Peyer's patch (tissue), 4 donors: ENCODE measurements at places on chromosomes 2 and 18. TPM values are rescaled to one million over a fixed set of nuclear protein-coding genes. Genes with fewer than 3 reads are reported as not detected.

Gene CPLX4
- total RNA-seq = not detected

Gene MYO3B
- total RNA-seq = not detected

Gene TAF4B
- total RNA-seq = 1.9 TPM

Gene REG3A
- 4,130 TPM for total RNA-seq

Gene LAMA1
- total RNA-seq = not detected

Gene SRD5A2
- not detected for total RNA-seq

Gene CFAP210
- total RNA-seq = not detected

Gene OTX1
- not detected for total RNA-seq

Gene SRBD1
- total RNA-seq = 22.9 TPM

- DNase-seq = no peak
These were observed 1.6 kb upstream of the KLF11 start for GRCh38 chr2:10041711-10042110.

DNA sequence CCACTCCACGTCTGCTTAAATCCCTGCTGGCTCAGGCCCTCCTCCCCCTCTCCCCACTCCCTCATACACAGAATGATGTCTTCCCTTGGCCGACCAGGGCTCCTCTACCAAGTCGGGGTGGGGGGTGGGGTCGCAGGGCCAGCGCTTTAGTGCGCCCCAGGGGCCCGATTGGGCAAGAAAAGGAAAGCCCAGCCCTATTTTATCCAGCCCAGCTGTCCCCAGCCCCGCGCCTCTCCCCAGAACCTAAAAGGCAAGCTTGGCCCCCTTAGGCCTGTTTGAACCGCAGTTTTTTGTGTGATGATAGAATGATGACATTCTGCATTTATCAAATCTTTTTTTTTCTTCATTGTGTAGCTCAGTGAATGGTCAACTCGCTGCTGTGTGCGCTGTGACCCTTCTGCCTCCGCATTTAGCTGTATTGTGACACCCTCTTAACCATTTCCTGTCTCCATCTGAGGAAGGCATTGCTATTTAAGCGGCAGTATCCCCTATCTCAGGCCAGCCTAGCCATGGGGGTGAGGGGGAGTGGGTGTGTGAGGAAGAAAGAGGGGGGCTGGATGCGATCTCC is 231.4 kb downstream of the HAUS1 start:
- DNase-seq = peak; percentile 19

- no peak for DNase-seq
These were observed 221.7 kb downstream of the CD226 start for GRCh38 chr18:69725855-69726508.

DNA sequence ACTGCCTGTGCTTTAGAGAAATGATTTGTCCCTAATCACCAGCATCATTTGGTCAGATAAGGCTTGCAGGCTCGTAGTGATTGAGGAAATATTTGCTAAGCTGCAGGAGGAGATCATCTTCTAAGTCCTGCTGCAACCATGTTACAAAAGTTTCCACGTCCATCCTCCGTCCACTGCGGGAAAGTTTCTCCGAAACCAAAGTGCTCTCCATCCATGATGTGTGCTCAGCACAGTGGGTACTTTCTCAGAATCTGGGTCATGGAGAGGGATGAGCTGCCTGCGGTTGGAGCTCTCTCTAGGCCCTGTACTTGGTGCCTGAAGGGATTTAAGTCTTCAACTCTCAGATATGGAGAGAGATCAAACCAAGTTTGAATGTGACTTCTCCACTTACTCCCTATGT is 39.3 kb downstream of the IL1RL2 start:
- no peak for DNase-seq

GRCh38 chr2:126912201-126912600 is 13.5 kb downstream of the TEX51 start:
- DNase-seq = no peak

- DNase-seq = no peak
These were observed 156.9 kb downstream of the SETBP1 start for GRCh38 chr18:44837482-44838180.

- DNase-seq = no peak
These were observed 23.6 kb upstream of the LTBP1 start for GRCh38 chr2:32923109-32923508.

- DNase-seq = no peak
These were observed 369.7 kb downstream of the RAD51AP2 start for GRCh38 chr2:17148407-17149145.

DNA sequence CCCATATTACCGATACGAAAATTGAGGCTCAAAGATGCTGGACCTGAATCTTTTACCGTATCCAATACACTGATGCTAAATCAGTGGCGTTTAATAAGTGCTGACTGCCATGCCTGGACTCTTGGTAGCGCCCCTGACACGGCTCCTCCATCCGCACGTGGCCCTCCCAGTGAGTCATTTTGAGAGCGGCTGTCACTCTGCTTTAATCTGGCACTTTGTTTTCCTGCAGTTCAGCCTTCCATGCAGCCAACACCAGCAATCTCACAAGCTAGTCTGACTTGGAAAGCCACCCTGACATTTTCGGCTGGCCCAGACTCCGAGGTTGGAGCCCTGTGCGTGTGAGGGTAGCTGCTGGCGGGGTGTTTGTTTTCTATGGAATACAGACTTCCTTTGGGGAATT is 155.1 kb upstream of the LMAN1 start:
- peak; percentile 55 for DNase-seq

DNA sequence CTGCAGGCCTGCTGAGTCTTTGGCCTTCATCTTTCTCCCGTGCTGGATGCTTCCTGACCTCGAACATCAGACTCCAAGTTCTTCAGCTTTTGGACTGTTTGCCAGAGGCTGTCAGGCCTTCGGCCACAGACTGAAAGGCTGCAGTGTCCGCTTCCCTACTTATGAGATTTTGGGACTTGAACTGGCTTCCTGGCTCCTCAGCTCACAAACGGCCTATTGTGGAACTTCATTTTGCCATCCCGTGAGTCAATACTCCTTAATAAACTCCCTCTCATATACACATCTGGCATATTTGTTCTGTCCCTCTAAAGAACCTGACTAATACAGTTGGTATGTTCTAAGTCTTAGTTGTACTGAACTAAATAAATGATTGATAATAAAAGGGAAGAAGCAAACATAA is 702.8 kb upstream of the LINC00305 start:
- DNase-seq = no peak

- no peak for DNase-seq
These were observed 138.9 kb upstream of the ERBB4 start for GRCh38 chr2:212677466-212677865.

DNA sequence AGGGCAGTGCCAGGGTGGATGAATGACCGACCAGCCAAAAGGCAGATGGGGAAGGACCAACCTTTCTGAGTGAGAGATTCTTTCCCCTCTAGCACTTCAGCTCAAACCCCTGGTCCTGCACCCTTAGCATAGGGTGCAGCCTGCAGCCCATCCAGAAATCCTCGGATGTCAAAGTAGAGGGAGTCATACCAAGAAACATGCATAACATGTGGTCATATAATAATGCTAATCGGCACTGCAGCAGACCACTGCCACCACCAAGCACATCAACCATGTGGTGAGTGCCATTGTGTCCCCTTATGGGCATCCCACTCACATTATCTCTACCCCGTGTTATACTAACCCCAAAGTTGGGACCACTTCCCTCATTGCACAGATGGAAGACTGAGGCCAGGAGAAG is 17.7 kb downstream of the ATOH8 start:
- no peak for DNase-seq

- no peak for DNase-seq
These were observed 144.2 kb downstream of the SETBP1 start for GRCh38 chr18:44824884-44825283.

GRCh38 chr18:8705961-8706790 is 820 bp downstream of the MTCL1 start:
- peak; percentile 56 for DNase-seq

DNA sequence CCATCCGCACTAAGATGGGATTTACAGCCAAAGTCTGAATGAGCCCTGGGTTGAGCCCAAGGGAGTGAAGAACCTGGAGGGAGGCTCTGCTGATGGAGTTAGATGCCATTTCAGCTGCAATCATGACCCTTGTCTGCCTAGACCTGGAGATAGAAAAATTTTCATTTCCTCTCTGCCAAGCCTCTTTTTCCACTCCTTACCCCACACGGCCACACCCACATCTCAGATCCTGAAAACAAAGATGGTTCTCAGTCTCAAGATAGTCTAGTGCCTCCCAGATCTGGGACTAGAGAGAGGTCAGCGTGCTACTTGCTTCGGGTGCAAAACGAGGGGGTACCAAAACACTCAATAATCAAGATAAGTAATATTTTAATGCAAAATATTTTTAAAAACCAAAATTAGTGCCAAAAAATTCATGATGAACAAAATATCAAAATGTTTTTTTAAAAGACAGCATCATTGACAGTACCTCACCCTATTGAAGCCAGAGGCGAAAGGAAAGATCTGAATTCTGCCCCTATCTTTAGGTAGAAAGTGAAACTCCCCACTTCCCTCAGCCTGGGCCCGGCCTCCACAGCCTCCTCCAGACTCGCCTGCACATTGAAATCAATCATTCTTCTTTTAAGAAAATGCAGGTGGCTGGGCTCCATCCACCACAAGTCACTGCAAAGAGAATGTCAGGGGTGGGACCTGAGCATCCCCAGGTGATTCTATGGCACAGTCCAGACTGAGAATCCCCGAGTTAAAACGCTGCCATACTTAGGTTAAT is 57.8 kb upstream of the GPR45 start:
- no peak for DNase-seq

- DNase-seq = no peak
These were observed 79.6 kb downstream of the MSTN start for GRCh38 chr2:189982780-189983394.

GRCh38 chr2:31197166-31197565 is 20.1 kb downstream of the CAPN14 start:
- DNase-seq = no peak

DNA sequence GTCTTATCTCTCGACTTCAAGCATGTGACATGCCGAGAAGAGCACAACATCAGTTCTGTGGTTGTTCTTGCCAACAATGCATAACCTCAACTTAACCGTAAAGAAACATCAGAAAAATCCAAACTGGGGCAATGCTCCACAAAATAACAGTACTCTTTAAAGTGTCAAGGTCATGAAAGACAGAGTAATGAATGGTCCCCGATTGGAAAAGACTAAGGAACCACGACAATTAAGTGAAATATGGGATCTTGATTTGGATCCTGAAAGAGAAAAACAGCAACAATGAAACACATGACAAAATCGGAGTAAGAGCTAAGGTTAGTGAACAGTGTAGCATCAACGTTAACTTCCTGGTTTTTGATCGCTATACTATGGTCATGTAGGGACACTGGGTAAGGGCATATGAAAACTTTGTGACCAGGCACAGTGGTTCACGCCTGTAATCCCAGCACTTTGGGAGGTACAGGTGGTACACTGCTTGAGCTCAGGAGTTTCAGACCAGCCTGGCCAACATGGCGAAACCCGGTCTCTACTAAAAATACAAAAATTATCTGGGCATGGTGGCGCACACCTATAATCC is 55.2 kb downstream of the UNC50 start:
- DNase-seq = no peak

DNA sequence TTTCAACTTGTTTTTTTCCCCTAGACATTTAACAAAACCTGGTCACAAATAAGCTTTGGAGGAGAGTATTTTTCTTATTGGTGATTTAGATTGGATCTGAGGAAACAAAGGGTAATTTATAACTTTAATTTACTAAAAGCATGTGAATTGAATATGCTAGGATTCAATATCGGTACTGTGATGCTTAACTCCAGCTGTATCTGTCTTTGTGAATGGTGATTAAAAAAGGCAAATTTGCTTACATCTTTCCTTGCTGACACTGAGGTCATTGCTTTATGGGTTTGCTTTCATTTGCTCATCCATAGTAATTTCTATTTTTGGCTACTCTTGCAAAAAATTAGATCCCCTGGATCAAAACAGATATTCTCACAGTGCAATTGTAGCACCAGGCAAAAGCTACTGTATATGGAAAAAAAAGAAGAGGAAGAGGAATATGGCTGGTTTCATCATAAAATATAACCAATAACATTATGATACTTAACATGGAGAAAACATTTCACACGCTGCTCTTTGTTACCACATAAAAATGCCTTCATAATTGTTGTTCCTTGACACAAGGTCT is 832.0 kb upstream of the ZEB2 start:
- no peak for DNase-seq

GRCh38 chr2:241876528-241877196 is 7.1 kb downstream of the RTP5 start:
- DNase-seq = no peak

GRCh38 chr2:60819155-60819862 is 62.1 kb upstream of the REL start:
- no peak for DNase-seq
